ENCODE measurements at places on chromosomes 7 and 10.

GRCh38 chr10:105742184-105742583 is 1101.1 kb downstream of the SORCS3 start:
- no peak for DNase-seq

DNA sequence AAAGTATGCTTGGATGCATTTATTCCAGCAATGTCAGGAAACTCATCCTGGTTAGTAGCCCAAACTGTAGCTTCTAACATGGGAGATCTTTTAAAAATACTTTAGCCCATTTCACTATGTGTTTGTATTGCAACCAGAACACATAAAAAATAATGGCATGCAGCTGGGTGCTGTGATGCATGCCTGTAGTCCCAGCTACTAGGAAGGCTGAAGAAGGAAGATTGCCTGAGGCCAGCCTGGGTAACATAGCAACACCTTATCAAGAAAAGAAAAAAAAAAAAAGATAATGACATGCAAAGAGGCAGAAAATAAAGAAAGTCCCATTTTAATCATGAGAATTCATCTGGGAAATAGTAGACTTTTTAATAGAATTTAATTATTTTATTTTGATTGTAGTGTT is 517.0 kb upstream of the TEX47 start:
- DNase-seq, result no peak

- DNase-seq, result no peak
These were observed 58.6 kb downstream of the PLXDC2 start for GRCh38 chr10:19874791-19875190.

DNA sequence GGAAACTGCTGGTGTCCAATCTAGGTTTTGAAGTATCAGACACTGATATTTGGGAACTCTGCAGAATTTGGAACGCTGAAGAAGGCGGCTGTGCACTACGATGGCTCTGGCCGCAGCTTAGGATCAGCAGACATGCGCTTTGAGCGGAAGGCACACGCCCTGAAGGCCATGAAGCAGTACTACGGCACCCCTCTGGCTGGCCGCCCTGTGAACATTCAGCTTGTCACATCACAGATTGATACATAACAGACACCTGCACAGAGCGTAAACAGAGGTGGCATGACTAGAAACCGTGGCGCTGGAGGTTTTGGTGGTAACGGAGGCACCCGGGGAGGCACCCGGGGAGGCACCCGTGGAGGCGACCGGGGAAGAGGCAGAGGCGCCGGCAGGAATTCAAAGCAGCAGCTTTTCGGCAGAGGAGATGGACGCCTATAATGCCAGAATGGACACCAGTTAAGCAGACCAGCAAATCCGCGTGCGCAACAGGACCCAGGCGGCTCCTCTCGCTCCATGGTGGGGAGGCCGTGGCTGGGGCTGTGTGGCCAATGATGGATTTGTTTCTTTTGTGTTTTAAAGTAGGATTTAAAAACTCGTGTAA is 22.2 kb upstream of the CCL24 start:
- DNase-seq, result no peak

GRCh38 chr7:22110227-22110839 is 164.6 kb upstream of the CDCA7L start:
- peak; percentile 83 for DNase-seq

GRCh38 chr7:139913021-139913844 is 84.2 kb downstream of the TBXAS1 start:
- no peak for DNase-seq

GRCh38 chr7:153193144-153193595 is 433.6 kb downstream of the ACTR3B start:
- DNase-seq, result peak; percentile 30

- no peak for DNase-seq
These were observed 40.0 kb upstream of the PAPSS2 start for GRCh38 chr10:87619705-87620104.

GRCh38 chr7:30877015-30877769 is 34.5 kb upstream of the AQP1 start:
- peak; percentile 64 for DNase-seq

DNA sequence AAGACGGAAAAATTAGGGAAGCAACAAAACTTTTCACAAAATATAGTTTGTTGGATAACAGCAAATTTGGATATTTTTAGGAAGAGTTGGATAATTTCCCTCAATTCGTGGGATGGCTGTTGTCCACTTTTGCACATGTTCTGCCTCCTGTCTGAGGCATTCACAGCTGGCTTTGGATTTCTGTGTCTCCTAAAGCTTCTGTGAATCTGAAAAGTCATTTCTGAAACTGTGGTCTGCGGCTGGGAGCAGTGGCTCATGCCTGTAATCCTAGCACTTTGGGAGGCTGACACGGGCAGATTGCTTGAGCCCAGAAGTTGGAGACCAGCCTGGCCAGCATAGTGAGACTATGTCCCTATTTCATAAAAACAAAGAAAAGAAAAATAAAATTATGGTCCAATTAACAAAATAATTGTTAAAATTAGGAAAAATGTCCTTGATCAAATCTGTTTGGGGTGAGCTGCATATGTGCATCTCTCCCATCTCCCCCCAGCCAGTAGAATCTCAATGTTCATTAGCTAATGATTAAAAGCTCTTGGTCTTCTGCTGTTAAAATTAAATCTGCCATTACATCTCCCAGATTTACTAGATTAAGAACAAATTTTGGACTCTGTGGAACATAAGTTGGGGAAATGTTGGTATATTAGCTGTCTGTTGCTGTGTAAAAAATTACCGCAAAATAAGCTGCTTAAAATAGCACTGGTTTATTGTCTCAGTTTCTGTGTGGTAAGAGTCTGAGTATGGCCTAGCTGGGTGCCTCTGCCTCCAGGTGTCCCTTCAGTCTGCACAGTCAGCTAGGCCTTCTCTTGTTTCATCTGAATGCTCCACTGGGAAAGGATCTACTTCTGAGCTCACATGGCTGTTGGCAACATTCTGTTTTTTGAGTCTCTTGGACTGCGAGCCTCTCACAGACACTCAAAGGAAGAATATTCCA is 332.0 kb upstream of the FZD1 start:
- peak; percentile 53 for DNase-seq

DNA sequence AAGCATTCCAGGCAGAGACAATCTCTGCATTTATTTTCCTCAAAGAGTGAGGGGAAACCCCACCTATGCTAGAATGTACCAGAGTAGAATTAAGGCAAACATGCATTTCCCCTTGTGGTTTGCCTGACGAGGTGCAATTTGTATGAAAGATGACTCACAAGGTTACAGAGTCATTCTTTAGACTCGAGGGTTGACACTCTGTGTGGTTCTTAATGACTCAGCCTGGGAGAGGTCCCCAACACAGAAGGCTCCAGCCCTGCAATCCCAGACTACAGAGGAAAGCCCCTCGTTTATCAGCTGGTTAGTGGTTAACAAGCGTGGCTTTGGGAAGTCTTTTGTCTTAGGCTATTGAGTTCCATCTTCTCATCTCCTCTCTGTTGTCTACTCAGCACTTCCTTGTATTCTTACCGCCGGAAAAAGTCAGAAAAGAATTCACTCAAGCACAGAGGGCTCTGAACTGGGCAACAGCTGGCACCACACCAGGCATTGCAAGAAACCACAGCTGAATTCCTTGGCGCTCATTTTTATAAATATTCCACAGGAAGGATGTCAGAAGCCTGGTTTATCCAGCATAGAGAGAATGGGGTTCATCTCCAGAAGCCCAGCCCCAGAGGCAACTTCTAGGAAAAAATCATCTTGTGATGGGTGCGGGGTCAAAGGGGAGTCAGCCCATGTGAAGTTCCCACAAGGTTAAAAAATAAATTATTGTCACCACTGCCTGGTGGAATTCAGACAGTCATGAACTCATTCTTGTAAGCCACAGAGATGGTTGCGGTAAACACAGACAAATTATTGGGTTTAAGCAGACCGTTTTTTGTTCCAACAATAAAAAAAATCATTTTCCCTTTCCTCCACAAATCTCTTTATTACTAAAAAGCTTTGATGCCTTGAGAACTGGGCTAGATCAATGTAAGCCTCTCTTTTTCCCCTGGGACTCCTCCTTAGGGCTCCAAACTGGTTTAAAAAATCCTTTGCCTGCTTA is 24.5 kb upstream of the SVIL start:
- peak; percentile 63 for DNase-seq

DNA sequence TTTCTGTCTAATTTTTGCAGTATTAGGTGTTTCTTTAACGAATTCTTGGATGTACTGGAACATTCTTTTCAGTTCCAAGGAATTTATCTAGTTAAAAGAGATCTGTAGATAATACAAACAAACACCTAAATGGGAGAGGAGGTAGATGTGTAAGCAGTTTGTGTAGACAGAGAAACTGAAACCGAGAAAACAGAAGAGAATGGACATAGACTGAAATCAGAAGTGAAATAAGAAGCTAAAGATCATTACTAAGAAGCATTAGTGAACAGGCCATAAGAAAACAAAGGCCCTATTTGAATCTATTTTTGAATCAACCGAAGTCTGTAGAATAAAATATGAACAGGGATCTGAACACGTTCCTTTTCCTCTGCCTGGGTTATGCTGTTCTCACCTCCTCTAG is 26.5 kb upstream of the TMEM229A start:
- no peak for DNase-seq

DNA sequence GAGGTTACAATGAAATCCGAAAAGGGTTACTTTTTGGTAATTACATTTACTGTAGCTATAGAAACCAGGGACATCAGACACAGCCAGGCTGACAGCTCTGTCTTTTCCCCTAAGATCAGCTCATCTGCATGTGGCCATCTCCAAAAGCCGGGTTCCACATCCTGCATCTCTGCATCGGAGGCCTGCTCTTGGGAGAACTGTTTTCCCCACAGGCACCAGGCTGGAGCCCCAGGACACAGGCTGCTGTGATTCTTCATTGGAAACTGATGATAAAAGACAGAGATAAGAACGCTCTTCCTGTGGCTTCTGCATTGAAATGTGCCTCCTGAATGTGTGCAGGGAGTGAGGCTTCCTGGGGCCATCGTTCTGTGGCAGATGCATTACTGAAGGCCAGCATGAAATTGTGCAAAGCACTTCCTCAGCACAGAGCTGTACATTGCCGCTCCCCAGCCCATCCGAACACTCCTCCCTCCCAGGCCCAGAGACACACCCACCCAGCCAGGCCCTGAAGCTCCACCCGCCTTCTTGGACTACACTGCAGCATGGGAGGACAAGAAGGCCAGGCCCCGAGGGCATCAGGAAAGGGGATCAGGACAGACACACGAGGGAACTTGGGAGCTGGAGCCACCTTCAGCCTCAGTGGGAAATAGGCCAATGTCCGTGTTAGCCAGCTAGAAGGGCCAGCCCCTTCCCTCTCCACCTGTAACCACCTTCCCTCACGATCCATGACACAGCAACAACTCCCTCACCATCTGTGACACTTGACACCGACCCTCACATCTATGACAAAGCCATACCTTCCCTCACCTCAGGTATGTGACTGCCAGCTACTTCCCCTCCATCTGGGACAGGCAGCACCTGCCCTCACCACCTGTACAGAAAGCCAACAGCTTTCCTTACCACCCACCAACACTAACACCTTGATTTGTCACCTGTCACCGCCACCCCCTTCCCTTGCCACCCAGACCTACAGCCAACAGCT is 113.2 kb downstream of the GRID1 start:
- peak; percentile 19 for DNase-seq

DNA sequence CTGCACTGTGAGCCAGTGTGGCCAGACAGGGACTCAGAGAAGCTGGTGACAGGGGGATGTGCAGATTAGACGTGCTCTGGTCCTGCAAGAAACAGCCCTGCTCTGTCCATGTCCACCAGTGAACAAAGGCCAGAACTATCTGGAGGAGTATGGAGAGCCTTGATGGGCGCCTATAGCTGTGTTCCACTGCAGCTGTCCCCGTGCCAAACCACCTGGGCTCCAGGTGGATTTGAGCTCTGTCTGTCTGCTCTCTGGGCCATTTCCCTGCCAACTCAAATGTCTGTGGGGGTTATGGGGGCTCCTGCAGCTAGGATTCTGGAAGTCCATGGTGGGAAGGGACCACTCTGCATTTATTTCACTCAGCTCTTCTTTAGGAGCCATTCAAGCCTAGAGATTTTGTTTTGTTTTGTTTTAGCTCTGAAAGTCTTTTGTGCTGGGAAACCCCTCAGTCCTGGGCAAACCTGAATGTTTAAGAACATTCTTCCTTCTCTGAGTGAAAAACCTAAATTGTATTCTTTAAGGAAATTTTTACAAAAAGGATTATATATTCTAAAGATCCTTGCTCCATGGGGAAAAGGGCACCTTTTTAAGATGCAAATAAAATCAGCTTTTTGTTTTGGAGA is 1039.5 kb upstream of the SORCS1 start:
- DNase-seq, result no peak

GRCh38 chr10:21514129-21514817 is 11.2 kb downstream of the SKIDA1 start:
- DNase-seq, result no peak

GRCh38 chr10:21975378-21975990 is 28.0 kb downstream of the DNAJC1 start:
- DNase-seq, result no peak

GRCh38 chr7:159070431-159071148 is 74.1 kb downstream of the VIPR2 start:
- no peak for DNase-seq

DNA sequence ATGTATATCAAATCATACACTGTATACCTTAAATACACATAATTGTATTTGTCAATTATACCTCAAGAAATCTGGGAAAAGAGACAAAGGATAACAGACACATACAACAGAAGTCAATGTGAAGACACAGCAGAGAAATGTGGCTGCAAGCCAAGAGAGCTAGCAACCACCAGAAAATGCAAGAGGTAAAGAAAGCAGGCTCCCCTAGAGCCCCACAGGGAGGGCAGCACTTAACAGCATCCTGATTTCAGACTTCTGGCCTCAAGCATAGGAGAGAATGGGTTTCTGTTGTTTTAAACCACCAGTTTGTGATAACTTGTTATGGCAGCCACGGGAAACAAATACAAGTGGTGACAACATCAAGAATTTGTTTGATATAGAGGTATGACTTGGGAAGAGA is 1197.2 kb downstream of the SORCS1 start:
- no peak for DNase-seq

GRCh38 chr10:8776926-8777622 is 722.6 kb downstream of the GATA3 start:
- DNase-seq, result no peak

GRCh38 chr7:108464743-108465142 is 8.5 kb upstream of the NRCAM start:
- no peak for DNase-seq

DNA sequence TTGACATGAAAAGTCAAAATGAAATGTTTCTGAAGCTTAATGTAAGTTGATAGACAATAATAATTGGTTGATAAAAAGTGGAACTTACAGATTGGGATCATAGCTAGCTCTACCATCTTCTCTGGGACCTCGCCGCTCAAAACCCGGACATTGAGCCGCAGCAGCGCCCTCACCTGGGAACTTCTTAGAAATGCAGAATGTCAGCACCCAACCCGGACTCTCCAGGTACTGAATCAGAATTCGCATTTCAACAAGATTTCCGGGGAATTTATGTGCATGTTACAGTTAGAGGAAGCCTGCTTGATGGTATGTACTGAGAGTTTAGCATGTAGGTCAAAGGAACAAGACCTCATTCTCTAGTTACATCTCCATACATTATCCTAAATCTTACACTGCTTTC is 36.7 kb upstream of the ABLIM1 start:
- no peak for DNase-seq

- no peak for DNase-seq
These were observed 42.5 kb downstream of the ASZ1 start for GRCh38 chr7:117384688-117385362.
